ENCODE measurements at places on chromosomes 1 and 21. TPM values are rescaled to one million over a fixed set of nuclear protein-coding genes. Genes with fewer than 3 reads are reported as not detected.

Gene BARHL2
- not detected for total RNA-seq

Gene TEDDM1
- not detected for total RNA-seq

Gene ANGPTL3
- not detected for total RNA-seq

Gene CAMSAP2
- total RNA-seq: 0.89 TPM

Gene ERICH3
- 0.64 TPM for total RNA-seq

Gene COL24A1
- total RNA-seq: 0.54 TPM

Gene DLGAP3
- total RNA-seq: 0.33 TPM

Gene LCE1B
- not detected for total RNA-seq

Gene AMY2A
- 0.29 TPM for total RNA-seq

Gene LAMB3
- total RNA-seq: 1.4 TPM

Gene CD34
- total RNA-seq: not detected

Gene ACTL8
- total RNA-seq: not detected

GRCh38 chr1:119587341-119587740, 60.7 kb downstream of the ZNF697 start:
- H3K27ac ChIP-seq: no peak overlapping the region
- DNase-seq: no peak
- H3K27me3 ChIP-seq: no peaks in the 10 kb centered on the region
- no peak overlapping the region for H3K4me3 ChIP-seq
- H3K4me1 ChIP-seq: no peaks in the 10 kb centered on the region

DNA sequence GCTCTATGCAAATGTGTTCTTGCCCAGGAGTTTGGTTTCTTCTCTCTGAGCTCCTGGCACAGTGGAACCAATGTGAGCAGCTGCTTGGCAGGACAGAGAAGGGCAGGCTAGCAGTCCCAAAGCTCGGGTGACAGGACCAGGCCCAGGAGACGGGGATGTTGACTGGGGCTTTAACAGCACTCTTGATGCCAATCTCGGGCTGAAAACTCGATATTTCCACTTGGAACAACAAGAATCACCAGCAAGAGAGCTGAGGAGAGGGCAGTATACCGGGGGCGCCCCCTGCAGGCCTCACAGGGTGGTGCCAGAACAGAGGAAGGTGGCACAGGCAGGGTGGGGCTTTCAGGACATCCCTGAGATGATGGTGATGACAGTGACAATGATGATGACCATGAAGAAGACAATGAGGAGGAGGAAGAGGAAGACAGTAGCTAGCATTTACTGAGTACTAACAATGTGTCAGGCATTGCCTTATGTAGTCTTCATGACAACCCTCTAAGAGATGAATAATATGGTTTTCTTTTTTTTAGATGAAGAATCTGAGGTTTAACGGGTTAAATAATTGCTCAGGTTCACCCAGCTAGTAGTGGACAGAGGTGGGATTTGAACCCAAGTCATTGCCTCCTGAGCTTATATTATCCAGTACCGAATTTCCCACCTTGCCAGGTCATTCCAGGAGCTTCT, 2.7 kb upstream of the KCNJ9 start:
- no peaks in the 10 kb centered on the region for H3K36me3 ChIP-seq
- H3K4me1 ChIP-seq: no peaks in the 10 kb centered on the region
- DNase-seq: peak; percentile 72
- no peak overlapping the region for H3K4me3 ChIP-seq
- peaks cover 28% of the 10 kb centered on the region for H3K27me3 ChIP-seq

DNA sequence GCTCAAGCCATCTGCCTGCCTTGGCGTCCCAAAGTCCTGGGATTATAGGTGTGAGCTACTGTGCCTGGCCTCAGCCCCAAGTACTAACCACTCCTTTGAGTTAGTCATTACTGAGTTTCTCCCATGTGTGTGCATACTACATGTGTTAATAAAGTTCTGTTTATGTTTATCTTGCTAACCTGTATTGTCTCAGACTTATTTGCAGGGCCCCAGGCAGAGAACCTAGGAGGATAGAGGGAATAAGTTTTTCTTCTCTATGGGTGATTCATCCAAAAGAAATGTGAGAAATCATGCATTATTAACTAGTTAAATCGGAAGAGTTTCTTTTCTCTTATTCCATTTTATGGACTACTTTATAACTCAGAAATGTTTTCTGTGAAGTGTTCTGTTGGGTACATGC, 203.9 kb upstream of the CACYBP start:
- H3K36me3 ChIP-seq: no peaks in the 10 kb centered on the region
- no peak overlapping the region for H3K4me3 ChIP-seq
- no peaks in the 10 kb centered on the region for H3K27me3 ChIP-seq
- no peak for DNase-seq
- H3K27ac ChIP-seq: no peak overlapping the region

DNA sequence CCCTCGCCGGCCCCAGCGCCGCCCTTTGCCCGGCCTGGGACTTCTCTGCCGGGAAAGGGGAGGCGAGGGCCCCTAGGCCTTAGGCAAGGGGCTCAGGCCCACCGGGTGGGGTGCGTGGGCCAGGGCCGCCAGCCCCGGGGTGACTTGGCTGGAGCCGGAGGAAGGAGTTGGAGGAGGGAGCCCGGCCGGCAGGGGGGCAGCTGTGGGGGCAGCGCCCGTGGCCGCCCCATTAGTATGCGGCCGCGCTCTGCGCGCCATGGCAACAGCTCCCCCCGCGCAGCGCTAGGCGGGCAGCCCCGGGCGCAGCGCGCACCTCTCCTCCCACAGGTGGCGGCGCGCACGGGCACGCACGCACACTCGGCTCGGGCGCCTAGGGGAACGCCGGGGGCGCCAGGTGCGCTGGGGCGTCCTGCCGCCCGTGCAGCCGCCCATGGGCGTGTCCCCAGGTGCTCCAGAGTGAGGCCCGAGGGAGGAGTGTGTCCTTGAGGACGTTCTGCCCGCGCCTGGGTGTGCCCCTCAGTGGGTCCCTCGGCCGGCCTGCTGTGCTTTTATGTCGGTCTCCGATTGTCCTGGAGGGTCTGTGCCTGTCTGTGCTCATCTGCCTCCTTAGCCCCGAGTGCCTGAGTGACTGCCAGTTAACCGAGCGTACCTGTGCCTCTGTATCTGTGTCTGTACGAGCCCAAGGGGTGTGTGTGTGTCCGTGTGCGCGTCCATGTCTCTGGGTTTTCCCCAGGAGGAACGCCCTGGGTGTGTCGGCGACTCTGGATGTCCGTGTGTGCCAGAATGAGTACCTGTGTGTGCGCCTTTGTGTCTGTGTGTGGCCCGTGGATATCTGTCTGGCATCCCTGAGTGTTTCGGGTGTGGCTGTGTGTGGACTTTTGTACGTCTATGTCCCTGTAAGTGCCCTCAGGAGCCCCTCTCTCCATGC, 38.2 kb upstream of the WASF2 start:
- no peak overlapping the region for H3K4me3 ChIP-seq
- H3K4me1 ChIP-seq: peaks cover 41% of the 10 kb centered on the region
- no peaks in the 10 kb centered on the region for H3K27me3 ChIP-seq
- H3K36me3 ChIP-seq: no peaks in the 10 kb centered on the region
- peak; percentile 84 for DNase-seq

GRCh38 chr21:46289655-46290179, 3.6 kb downstream of the YBEY start:
- H3K4me3 ChIP-seq: no peak overlapping the region
- no peak for DNase-seq
- no peaks in the 10 kb centered on the region for H3K27me3 ChIP-seq
- H3K4me1 ChIP-seq: peaks cover 17% of the 10 kb centered on the region
- peaks cover 4% of the 10 kb centered on the region for H3K36me3 ChIP-seq

GRCh38 chr1:188249811-188250210, 1421.1 kb downstream of the PLA2G4A start:
- DNase-seq: no peak
- H3K4me1 ChIP-seq: no peaks in the 10 kb centered on the region
- no peaks in the 10 kb centered on the region for H3K27me3 ChIP-seq
- H3K36me3 ChIP-seq: no peaks in the 10 kb centered on the region
- H3K4me3 ChIP-seq: no peak overlapping the region
- H3K27ac ChIP-seq: no peak overlapping the region

GRCh38 chr1:82503822-82504221, 703.1 kb downstream of the ADGRL2 start:
- H3K4me1 ChIP-seq: no peaks in the 10 kb centered on the region
- no peaks in the 10 kb centered on the region for H3K27me3 ChIP-seq
- DNase-seq: no peak
- no peak overlapping the region for H3K4me3 ChIP-seq
- H3K36me3 ChIP-seq: no peaks in the 10 kb centered on the region

DNA sequence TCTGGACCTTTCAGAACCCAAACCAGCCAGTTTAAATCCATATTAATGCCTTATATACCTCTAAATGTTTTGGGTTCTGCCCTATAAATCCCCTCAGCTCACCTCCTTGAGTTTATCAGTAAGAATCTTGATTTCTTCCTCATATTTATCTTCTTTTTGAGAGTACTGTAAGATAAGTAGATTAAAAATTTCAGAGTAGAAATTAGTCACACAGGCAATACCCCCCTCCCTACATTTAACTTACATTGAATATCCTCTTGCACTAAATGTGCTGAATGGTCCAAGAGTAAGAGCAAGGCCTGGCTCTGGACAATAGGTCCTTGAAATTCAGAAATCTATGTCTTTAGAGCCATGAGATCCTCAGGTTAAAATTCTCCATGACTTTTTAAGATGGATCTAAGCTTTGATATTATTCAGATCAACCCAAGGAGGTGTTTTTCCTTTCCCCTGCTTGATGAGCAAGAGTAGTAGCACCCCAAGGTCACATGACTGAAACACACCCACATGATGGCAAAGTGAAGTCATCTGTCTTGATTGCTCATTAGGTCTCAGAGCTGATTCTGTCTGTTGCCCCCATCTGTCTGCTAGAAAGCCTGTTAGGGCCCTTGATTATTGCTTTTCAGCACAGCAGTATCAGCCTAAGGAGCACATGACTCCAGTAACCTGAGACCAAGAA, 15.8 kb upstream of the NUP210L start:
- H3K27me3 ChIP-seq: no peaks in the 10 kb centered on the region
- H3K36me3 ChIP-seq: peaks cover 84% of the 10 kb centered on the region
- peaks cover under 1% of the 10 kb centered on the region for H3K4me1 ChIP-seq

- no peaks in the 10 kb centered on the region for H3K36me3 ChIP-seq
- no peak overlapping the region for H3K4me3 ChIP-seq
- no peaks in the 10 kb centered on the region for H3K27me3 ChIP-seq
- no peak for DNase-seq
- no peak overlapping the region for H3K27ac ChIP-seq
- H3K4me1 ChIP-seq: no peaks in the 10 kb centered on the region
Measured at GRCh38 chr1:196148367-196148970, 459.8 kb downstream of the KCNT2 start.

DNA sequence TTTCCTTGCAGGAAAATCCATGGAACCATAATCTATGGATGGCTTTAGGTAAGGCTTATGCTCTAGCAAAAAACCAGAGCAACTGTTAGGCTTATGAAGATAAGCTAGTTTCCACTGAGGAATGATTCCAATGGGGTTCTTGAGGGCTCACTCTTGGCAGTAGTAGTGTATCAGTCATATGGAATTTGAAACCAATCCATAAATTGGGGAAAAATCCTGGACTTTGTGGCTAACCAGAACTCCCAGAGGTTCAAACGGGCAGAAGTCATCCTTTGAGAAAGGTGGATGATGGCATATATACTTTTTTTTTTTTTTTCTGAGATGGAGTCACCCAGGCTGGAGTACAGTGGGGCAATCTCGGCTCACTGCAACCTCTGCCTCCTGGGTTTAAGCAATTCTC, 54.2 kb upstream of the ATF3 start:
- peaks cover 13% of the 10 kb centered on the region for H3K4me1 ChIP-seq
- no peak for DNase-seq
- H3K27me3 ChIP-seq: no peaks in the 10 kb centered on the region

- no peak for DNase-seq
- no peaks in the 10 kb centered on the region for H3K4me1 ChIP-seq
- no peaks in the 10 kb centered on the region for H3K36me3 ChIP-seq
- H3K4me3 ChIP-seq: no peak overlapping the region
Measured at GRCh38 chr1:219938706-219939105, 10.3 kb upstream of the SLC30A10 start.

GRCh38 chr21:34619841-34620665, 5.1 kb upstream of the RCAN1 start:
- H3K4me3 ChIP-seq: no peak overlapping the region
- no peak for DNase-seq
- no peak overlapping the region for H3K27ac ChIP-seq
- H3K4me1 ChIP-seq: peaks cover 2% of the 10 kb centered on the region

DNA sequence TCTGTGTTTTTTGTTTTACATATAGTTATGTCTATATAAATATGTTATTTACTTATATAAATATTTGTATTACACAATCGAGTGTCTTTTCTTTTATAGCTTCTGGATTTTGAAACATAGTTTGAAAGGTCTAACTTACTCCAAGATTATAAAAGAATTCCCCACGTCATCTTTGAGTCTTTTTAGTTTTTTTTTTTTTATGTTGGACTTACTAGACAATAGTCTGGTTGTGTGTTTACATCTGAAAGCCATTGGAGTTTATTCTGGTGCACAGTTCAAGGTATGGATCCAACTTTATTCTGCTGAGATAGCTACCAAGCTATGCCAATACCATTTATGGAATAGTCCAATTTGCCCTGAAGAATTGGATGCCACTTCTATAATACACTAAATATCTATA, 26.1 kb upstream of the RCAN3 start:
- DNase-seq: no peak
- no peak overlapping the region for H3K4me3 ChIP-seq
- no peaks in the 10 kb centered on the region for H3K27me3 ChIP-seq
- H3K4me1 ChIP-seq: peaks cover 13% of the 10 kb centered on the region
- H3K36me3 ChIP-seq: no peaks in the 10 kb centered on the region

DNA sequence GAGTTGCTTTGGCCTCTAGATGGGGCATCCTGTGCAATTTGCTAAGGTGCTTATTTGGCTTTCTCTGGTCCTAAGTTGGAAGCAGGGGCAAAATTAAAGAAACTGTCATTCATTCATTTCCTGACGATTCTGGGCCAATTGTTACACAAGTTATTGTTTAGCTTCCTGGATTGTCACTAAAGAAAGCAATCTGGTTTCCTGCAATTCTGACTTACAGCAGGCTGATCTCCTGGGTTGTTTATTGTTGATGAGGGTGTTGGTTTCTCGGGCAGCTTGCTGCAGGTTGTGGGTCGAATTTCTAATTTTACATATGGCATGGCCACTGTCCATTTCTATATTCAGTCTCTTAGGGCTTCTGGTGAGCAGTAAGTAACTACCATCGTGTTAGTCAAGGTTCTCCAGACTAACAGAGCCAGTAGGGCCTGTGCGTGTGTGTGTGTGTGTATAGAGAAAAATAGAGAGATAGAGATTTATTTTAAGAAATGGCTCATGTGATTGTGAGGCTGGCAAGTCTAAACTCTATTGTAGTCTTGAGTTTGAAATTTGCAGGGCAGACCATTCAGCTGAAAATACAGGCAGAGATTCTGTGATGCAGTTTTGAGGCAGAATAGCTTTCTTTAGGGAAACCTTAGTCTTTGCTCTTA, 30.4 kb downstream of the CTH start:
- no peak for DNase-seq
- H3K27me3 ChIP-seq: no peaks in the 10 kb centered on the region
- H3K4me1 ChIP-seq: no peaks in the 10 kb centered on the region
- H3K36me3 ChIP-seq: no peaks in the 10 kb centered on the region
- H3K4me3 ChIP-seq: no peak overlapping the region

GRCh38 chr1:228333739-228334115, 72.9 kb downstream of the TRIM11 start:
- no peaks in the 10 kb centered on the region for H3K4me1 ChIP-seq
- no peak overlapping the region for H3K27ac ChIP-seq
- H3K36me3 ChIP-seq: no peaks in the 10 kb centered on the region
